ENCODE measurements at places on chromosomes 5 and 9.

GRCh38 chr9:12814877-12815237 is 40.0 kb downstream of the LURAP1L start:
- no peak for DNase-seq

DNA sequence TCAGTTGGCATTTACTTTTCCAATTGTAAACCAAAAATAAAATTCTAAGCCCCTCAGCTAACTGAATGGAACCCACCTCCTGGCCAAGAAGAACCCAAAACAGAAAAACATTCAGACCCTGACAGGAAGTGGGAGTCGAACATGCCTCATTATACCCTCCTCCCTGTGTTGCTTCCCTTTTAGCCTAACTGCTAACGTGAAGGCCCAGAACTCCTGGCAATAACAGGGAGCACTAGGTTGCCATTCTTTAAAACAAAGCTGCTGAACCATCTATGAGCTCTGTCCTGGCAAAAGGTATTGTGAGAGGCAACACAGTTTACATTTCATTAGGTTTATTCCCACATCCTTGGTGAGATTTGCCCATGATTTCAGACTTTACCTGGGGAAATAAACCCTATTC is 481.4 kb downstream of the CHSY3 start:
- no peak for DNase-seq

DNA sequence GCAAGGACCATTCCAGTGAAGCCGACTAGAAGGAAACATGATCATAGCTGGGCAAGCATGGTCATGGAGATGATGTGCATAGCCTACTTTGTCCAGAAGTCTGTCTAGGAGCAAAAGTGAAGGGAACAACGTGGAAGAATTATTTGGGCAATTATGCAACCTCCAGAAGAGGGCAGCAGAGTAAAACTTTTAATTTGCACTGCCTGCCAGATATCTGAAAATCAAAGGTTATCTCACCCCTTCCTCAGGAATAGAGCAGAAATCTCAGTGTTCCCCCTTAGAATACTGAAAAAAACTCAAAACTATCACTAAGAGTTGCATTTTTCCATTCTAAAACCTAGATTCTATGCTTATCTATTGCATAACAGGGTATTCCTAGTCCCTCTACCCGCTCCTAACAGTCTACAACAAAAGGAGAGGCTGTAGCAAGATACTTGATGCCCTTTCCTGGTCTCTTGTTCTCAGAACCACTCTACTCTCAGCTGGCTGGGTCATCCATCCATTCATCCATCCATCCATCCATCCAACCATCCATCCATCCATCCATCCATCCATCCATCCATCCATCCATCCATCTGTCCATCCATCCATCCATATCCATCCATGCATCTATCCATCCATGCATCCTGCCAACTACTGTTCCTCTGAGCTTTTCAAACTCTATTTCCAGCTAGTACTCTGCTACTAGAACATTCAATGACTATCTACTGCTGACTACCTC is 8.4 kb upstream of the SETD9 start:
- DNase-seq, result no peak

DNA sequence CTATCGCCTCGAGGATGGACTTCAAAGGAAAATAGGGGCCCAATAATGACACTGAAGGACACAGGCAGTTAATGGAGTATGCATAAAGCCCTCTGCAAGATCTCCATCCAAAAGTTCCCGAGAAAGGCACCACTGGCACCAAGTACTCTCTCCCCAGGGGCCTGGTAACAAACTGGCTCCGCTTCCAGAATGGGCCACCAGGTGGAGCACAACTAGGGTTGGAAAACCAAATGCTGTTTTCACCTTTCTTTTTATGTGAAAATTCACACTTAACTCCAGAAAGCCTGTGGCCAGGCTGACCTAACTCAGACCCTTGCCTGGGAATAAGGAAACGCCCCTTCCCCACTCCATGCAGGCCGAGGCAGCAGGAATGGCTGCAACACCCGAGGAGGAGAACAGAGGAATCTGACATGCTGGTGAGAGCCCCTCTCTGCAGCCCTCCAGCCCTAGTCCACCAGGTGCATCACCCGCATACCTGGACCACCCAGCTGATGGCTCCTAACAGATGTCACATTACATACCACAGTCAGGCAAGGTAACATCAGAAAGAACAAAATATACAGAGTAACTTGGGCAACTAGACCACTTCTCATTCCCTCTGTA is 42.8 kb downstream of the CAMSAP1 start:
- peak; percentile 54 for DNase-seq

- no peak for DNase-seq
Measured at GRCh38 chr5:67310740-67311139, 114.1 kb upstream of the CD180 start.

- DNase-seq, result no peak
Measured at GRCh38 chr5:115097236-115097635, 72.5 kb downstream of the TRIM36 start.

Data from activated CD8-positive, alpha-beta memory T cell treated with anti-CD3 and anti-CD28 coated beads for 1 hour (primary cell).